ENCODE measurements at places on chromosomes 11 and 22.

- no peak for DNase-seq
These were observed 70.3 kb downstream of the SOX6 start for GRCh38 chr11:16286095-16286494.

DNA sequence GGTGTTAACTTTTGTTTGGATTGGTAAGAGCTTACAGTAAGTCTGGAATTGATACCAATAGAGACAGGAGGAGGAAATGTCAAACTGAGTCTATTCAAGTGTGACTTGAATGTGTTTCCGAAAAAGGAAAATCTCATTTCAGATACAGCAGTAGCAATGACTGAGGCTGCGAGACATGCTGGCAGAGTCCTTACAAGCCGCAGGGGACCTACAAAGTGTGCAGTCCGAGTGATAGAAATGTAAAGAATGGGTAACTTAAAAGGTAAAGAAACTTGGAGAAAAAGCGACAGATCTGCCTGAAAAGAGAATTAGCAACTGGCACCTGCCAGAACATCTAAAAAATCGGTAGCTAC is 444 bp downstream of the CWF19L2 start:
- DNase-seq: peak; percentile 7

- no peak for DNase-seq
These were observed 274.8 kb downstream of the CTTN start for GRCh38 chr11:70672991-70673653.

GRCh38 chr22:37196539-37197450 is 8.7 kb upstream of the C1QTNF6 start:
- no peak for DNase-seq

- peak; percentile 80 for DNase-seq
These were observed 14.6 kb upstream of the P2RY6 start for GRCh38 chr11:73257342-73258103.

DNA sequence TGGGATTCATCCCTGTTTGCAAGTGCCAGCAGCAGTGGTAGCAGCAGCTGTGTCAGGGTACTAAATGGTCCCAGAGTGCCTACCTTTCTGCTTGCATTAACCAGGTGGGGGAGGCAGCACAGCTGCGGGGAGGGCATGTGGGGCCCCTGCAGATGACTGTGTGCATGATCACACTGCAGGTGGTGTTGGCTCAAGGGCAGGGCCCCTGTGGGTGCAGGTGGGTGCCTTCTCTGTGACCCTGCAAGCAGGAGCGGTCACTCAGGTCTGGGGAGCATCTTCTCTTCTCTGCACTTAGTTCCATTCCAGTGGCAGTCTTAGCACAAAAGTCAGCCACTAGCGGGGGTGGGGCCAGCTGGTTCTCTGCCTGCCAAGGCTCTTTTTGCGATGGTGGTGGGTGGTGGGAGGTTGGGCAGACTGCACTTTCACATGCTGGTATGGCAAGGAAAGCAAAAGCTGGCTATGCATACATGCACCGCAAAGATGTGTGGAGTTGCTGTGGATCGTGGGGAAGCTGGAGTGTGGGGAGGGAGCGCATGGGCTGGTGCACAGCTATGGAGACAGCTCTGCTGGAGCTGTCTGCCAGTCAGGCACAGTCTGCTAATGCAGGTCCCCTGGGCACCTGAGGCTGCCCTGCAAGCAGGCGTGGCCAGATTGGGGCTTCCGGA is 157.1 kb downstream of the DYNC2H1 start:
- no peak for DNase-seq

GRCh38 chr11:95450547-95451123 is 219.6 kb upstream of the SESN3 start:
- no peak for DNase-seq

DNA sequence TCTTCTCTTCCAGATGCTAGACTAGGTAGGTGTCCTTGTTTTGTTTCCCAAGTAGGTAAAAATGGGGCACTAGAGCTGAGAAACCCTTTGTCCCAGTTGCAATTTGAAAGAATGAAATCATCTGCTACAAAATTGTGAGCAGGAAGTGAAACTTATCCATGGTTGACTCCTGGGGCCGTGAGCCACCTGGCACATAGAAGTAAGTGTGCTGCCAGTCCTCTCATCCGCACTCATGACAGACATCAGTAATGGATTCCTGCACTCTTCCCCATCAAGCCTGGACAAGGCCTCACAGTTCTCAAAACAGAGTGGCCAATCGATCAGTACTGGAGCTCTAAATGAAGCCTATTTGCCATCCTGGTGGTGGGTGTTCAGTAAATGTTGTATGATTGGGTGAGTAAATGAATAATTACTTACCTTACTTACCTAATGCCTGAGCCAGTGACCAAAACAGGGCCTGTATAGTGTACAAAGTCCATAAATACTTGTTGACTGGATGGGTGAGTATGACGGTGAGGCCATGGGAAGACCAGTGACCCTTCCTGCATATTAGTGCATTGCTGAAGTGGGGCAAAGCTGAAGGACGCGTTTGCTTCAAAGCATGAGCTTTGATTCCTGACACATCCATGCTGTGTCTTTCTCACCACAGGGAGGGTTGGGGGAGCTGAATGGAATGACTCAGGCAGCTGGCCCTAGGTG is 68.9 kb upstream of the HEPHL1 start:
- DNase-seq: no peak

- no peak for DNase-seq
These were observed 5.9 kb downstream of the TREH start for GRCh38 chr11:118673361-118674081.

DNA sequence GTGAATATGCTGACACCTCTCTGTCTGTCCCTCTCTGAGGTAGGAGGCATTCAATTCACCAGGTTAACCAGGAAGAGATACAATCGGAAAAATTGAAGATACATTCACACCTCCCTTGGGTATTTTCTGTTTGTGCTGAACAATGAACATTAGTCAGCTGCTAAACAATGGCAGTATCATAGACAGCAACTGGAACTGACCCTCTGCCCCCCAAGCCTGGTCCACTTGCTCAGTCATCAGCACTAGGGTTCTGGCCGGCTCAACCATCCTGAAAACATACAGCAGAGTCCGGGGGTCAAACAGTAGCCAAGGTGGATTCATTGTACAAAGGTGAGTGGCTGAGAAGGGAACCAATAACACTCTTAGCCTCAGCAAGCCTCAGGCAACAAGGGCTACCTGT is 4.0 kb downstream of the NECTIN1 start:
- DNase-seq: no peak

DNA sequence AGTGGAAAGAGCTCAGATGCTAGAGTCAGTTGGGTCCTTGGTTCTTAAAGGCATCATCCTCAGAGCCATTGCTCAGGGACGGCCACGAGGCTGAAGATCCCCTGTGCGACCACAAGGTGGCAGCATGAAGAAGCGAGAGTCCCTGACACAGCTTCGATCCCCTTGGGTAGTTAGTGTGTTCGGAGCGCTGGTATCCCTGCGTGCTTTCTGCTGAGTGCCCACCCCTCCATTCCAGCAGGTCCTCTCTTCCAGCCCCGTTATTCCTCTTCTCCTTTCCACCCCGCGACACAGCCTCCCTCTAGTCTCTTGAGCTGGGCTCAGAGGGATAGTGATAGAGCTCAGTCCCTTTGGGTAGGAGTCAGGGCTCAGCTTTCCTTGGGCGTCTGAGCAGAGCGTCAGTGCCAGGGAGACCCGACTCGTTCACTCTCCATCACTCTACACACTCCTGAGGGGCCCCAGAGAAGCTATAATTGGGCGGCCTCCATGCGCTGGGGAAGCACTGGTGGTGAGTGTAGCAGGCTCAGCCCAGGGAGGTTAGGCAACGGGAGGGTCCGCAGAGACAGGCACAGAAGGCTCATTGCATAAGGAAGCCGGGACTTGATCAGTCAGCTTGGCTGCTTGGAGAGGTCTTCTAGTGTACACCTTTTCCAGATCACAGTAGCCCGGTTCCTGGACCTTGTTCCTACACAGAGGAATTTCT is at the start of gene OR51D1:
TSS of gene OR51D1 (plus strand) at position 516 of the 700 bp plus-strand sequence. CDS start 2,314 bp downstream, outside the sequence.
- DNase-seq: peak; percentile 70

- no peak for DNase-seq
These were observed 890.5 kb upstream of the ANO3 start for GRCh38 chr11:25441421-25441820.

- DNase-seq: no peak
These were observed 18.1 kb downstream of the PPP6R2 start for GRCh38 chr22:50361222-50361621.

DNA sequence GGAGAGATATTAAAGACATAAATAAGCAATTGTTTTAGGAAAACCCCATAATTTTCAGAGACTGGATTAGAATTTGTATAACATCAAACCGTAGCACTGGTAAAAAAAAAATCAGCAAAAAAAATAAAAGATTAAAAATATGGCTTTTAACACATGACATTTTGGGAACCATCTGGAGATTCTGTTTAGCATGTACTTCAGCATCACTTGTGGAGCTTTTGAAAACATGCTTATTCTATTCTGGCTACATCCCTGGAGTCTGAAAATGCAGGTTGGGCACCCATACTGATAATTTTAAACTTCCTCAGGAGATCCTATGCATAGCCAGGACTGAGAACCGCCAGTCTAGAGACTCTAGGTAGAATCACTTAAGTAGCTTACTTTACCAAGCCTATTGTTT is 1190.9 kb downstream of the LRRC4C start:
- DNase-seq: no peak

DNA sequence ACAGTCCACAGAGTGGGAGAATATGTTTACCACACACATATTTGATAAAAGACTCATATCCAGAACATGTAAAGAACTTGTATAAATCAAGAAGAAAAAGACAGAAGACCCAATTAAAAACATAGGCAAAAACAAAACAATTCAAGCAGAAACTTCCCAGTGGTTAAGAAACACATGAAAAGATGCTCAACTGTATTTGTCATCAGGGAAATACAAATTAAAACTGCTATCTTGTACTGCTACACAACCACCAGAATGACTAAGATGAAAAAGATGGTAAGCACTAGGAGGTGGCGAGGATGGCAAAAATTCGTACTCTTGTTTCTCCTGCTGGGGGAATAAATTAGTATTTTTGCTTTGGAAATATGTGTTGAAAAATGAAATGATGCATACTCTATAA is 192.3 kb upstream of the C11orf87 start:
- no peak for DNase-seq

Measured in HTR-8/SVneo (cell line).